ENCODE measurements at places on chromosomes 4 and X. TPM values are rescaled to one million over a fixed set of nuclear protein-coding genes. Genes with fewer than 3 reads are reported as not detected.

Gene RPS6KA6
- 4.5 TPM for total RNA-seq

DNA sequence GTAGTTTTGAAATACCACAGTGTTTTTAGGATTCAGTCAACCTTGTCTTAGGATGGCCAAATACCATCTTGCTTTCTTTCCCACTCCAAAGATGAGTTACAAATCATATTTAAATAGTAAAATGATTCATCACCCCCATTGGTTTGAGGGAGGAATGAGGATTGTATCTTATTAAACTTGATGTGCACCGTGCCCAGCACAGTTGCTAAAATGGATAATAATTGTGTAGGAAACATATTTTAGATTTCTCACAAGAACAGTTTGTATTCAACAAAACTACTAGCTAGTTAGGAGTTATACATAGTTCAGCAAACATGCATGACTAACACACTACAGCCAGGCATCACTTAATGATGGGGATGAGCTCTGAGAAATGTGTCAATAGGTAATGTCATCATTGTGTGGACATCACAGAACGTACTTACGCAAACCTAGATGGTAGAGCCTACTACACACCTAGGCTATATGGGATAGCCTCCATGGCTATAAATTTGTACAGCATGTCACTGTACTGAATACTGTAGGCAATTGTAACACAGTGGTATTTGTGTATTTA is 245.4 kb downstream of the FBXW7 start:
- H3K27ac ChIP-seq: no peak overlapping the region
- no peaks in the 10 kb centered on the region for H3K27me3 ChIP-seq
- no peak overlapping the region for H3K4me3 ChIP-seq

- no peaks in the 10 kb centered on the region for H3K27me3 ChIP-seq
- no peak for DNase-seq
- H3K4me1 ChIP-seq: no peaks in the 10 kb centered on the region
- no peak overlapping the region for H3K27ac ChIP-seq
- no peaks in the 10 kb centered on the region for H3K36me3 ChIP-seq
- no peak overlapping the region for H3K4me3 ChIP-seq
These were observed 207.9 kb upstream of the ANXA3 start for GRCh38 chr4:78343682-78344081.

Gene SORBS2
- 246 TPM for total RNA-seq

- H3K4me3 ChIP-seq: no peak overlapping the region
- no peak overlapping the region for H3K27ac ChIP-seq
These were observed 876.6 kb upstream of the GRID2 start for GRCh38 chr4:91427171-91427570.

DNA sequence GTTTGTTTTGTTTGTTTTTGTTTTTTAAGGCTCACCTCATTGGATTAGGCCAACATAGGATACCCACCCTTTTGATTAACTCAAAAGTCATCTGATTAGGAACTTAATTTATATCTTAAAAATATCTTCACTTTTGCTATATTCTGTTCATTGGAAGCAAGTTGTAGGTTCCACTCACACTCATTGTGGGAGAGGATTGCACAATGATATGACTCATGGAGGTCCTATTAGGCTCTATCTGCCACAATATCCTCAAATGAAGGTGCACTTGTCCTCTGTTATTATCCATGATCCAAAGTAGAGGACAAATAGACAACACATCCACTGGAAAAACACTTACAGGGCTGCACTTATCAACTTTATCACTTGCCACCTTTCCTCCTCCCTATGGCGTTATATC is 60.5 kb upstream of the ADAMTS3 start:
- H3K4me1 ChIP-seq: no peaks in the 10 kb centered on the region
- H3K4me3 ChIP-seq: no peak overlapping the region
- no peak for DNase-seq

DNA sequence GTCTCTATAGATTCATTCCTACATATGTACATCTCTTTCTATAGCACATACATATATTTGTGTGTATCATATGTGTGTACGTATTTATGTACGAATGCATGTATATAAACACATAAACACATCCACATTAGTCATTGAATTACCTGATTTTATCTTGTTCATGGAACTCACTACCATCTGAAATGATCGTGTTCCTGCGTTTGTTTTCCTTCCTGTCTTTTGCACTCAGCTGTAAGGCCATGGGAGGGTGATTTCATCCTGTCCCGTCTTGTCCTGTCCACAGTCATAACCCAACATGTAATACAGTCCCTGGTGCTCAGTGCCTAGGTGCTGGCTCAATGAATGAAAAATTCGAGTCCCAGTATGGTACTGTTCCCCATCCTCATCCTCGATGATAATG is 191.8 kb upstream of the PSAPL1 start:
- DNase-seq: no peak
- H3K27me3 ChIP-seq: no peaks in the 10 kb centered on the region
- no peaks in the 10 kb centered on the region for H3K36me3 ChIP-seq
- H3K4me1 ChIP-seq: no peaks in the 10 kb centered on the region
- H3K4me3 ChIP-seq: no peak overlapping the region
- no peak overlapping the region for H3K27ac ChIP-seq

Gene NAT8L
- not detected for total RNA-seq

Gene GAGE12F
- total RNA-seq: not detected

Gene H2BW2
- not detected for total RNA-seq

Gene CABS1
- not detected for total RNA-seq

Gene RASGEF1B
- total RNA-seq: 8.4 TPM

DNA sequence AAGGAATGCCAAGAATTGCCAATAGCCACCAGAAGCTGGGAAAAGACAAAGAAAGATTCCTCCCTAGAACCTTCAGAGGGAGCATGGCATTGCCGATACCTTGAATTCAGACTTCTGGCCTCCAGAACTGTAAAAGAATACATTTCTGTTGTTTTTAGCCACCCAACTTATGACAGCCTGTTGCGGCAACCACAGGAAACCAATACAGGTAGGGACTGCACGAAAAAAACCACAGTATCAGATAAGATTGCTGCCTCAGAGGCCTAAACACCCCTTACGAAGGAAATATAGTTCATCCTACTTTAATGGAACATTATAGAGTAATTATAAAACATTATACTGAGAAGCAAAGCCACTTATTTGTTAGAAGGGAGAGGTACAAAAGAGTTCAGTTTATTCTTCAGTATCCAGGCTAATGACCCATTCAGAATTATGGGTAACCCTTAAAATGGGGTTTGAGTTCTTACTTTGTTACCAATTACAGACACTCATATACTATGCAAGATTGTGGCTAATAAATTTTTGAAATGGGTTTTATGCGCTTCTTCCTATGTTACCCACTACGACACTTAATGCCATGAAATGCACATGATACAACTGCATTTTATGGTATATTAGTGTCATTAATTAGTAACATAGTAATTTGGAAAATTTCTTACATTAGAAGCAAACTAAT is 37.4 kb upstream of the SMIM10L2A start:
- no peak overlapping the region for H3K27ac ChIP-seq
- no peaks in the 10 kb centered on the region for H3K27me3 ChIP-seq
- H3K4me3 ChIP-seq: no peak overlapping the region
- DNase-seq: no peak

Gene TIGD2
- 0.21 TPM for total RNA-seq

Gene CT45A3
- not detected for total RNA-seq

Gene USP51
- total RNA-seq: 9.0 TPM

- H3K27me3 ChIP-seq: no peaks in the 10 kb centered on the region
- H3K4me1 ChIP-seq: no peaks in the 10 kb centered on the region
- DNase-seq: no peak
- no peak overlapping the region for H3K4me3 ChIP-seq
These were observed 8.9 kb downstream of the KDR start for GRCh38 chr4:55116450-55116849.

DNA sequence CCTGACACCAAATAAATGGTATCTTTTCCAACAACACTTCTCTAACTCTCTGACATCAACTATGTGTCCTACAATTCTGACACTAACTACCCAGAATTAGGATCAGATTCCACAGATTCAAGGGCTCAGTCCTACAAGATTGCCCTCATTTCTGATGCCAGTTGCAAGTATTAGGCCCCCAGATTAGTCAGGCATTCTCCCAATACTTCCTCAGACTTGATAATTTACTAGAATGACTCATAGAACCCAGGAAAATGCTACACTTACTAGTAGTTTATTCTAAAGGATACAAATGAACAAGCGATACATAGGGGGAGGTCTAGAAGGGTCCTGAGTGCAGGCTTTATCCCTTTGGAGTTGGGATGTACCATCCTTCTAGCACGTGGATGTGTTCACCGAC is 8.5 kb downstream of the TIGD2 start:
- H3K4me1 ChIP-seq: no peaks in the 10 kb centered on the region
- no peak overlapping the region for H3K27ac ChIP-seq
- no peaks in the 10 kb centered on the region for H3K27me3 ChIP-seq
- no peaks in the 10 kb centered on the region for H3K36me3 ChIP-seq

Gene PNCK
- 1.4 TPM for total RNA-seq

DNA sequence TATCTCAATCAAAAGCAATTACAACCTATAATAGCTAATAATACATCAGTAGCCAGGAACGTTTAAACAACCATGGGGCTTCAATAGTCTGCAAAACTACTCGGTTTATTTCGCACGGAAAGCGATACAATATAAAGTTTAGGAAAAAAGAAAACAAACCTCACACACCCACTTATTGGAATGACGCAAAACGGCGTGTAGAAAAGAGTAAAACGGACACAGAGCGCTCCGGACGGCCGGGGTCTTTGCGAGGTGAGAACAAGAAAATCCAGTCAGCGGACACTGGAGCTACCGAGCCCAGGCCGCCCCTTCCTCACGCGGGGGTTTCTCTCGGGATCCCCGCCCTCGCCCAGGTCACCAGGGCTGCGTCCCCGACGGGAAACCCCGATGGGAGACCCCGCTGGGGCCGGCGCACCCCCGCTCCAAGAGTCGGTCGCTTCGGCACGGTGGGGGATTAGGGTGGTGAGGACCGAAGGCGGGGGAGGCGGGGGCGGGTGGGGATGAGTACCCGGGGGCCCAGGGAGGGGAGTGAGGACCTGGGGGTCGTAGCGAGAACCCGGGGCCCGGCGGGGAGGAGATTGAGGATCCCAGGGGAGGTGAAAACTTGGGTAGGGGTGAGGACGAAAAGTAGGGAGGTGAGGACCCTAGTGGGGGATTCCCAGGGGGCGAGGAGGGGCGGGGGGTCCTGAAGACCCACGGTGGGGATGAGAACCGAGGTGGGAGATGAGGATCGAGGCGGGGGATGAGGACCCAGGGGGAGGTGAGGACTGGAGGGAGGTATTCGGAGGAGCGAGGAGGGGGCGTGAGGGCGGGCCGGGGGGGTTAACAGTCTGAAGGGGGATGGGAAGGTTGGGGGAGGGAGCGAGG is 737 bp downstream of the NELFA start:
- H3K27ac ChIP-seq: peak overlapping the region; percentile 96
- peaks cover 9% of the 10 kb centered on the region for H3K36me3 ChIP-seq
- H3K4me3 ChIP-seq: peak overlapping the region; percentile 84
- H3K27me3 ChIP-seq: no peaks in the 10 kb centered on the region

DNA sequence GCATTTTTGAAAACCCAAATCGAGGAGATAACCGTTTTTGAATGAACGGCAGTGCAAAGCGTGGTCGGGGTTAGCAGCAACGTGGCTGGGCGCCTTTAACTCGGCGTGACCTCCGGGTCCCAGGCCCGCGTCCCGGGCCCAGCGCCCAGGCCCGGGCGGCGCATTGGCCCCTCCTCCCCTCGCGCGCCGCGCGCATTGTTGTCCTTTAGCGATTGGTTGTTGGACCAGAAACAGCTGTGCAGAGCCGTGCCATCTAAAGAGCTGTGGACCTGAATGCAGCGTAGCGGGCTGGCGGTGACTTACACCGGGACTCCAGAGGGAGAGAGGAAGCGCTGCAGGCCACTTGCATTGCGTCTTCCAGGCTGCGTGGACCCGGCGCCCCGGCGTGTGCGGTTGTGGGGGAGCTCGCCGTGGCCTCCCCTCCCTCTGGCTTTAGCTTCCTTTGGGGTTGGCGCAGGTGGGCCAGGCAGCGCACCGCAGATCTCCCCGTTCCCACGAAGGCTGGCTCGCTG is at the start of gene STOX2:
Gene STOX2 (plus strand): TSS at position 227 of the 512 bp plus-strand sequence. CDS start 1,484 bp downstream, outside the sequence.
- H3K27me3 ChIP-seq: no peaks in the 10 kb centered on the region
- no peaks in the 10 kb centered on the region for H3K36me3 ChIP-seq
- peak; percentile 25 for DNase-seq

Gene KLF8
- total RNA-seq: 5.7 TPM

- no peak overlapping the region for H3K4me3 ChIP-seq
- no peaks in the 10 kb centered on the region for H3K27me3 ChIP-seq
- H3K4me1 ChIP-seq: no peaks in the 10 kb centered on the region
- no peak overlapping the region for H3K27ac ChIP-seq
- no peaks in the 10 kb centered on the region for H3K36me3 ChIP-seq
These were observed 348.5 kb upstream of the INTU start for GRCh38 chr4:127284236-127284635.

Gene STPG2
- not detected for total RNA-seq

Gene KIT
- total RNA-seq: not detected

Gene EMCN
- 24.6 TPM for total RNA-seq

- H3K4me1 ChIP-seq: no peaks in the 10 kb centered on the region
- no peaks in the 10 kb centered on the region for H3K27me3 ChIP-seq
- H3K4me3 ChIP-seq: no peak overlapping the region
- H3K36me3 ChIP-seq: no peaks in the 10 kb centered on the region
- DNase-seq: no peak
These were observed 53.6 kb downstream of the APOO start for GRCh38 chrX:23854122-23854521.

DNA sequence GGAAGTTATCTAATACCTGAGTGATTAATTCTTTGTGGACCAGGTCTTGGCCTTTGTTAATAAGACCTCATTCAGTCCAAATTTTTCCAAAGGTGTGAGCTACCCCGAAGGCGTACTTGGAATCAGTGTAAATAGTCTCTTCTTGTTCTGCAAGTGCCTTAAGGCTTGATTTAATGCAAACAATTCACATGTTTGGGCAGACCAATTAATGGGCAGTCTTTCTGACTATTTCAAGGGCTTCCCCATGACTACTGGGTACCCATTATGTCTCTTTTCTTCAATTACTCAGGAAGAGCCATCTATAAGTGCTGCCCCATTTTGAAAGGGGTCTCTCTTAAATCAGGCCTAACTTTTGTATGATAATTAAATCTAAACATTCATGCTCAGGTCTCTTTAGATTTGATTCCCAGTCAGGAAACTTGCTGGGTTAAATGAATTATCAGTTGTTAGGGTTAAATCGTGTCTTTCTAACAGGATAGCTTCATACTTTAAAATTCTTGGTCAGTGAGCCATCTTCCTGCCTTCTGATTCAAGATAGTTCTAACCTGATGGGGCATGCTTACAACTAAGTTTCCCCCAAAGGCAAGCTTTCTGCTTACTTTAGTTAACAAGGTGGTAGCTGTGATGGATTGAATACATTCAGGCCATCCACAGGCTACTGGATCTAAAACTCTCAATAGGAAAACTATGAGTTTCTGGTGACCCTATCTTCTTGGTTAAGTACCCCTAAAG is 179.6 kb downstream of the CCNG2 start:
- H3K4me1 ChIP-seq: no peaks in the 10 kb centered on the region
- no peaks in the 10 kb centered on the region for H3K27me3 ChIP-seq
- H3K4me3 ChIP-seq: no peak overlapping the region
- H3K36me3 ChIP-seq: no peaks in the 10 kb centered on the region

- H3K4me3 ChIP-seq: peak overlapping the region; percentile 66
- no peaks in the 10 kb centered on the region for H3K4me1 ChIP-seq
- no peaks in the 10 kb centered on the region for H3K27me3 ChIP-seq
- no peaks in the 10 kb centered on the region for H3K36me3 ChIP-seq
These were observed 150.9 kb downstream of the SHROOM3 start for GRCh38 chr4:76585897-76586360.

- no peak overlapping the region for H3K4me3 ChIP-seq
- no peaks in the 10 kb centered on the region for H3K27me3 ChIP-seq
- no peak overlapping the region for H3K27ac ChIP-seq
- H3K4me1 ChIP-seq: no peaks in the 10 kb centered on the region
These were observed 59.9 kb downstream of the CHIC2 start for GRCh38 chr4:54004463-54004862.

GRCh38 chrX:73447311-73447794 is 500 bp downstream of the CDX4 start:
- no peak overlapping the region for H3K27ac ChIP-seq
- no peaks in the 10 kb centered on the region for H3K36me3 ChIP-seq
- H3K4me3 ChIP-seq: no peak overlapping the region
- DNase-seq: no peak

Data from ascending aorta (tissue), 2 donors.